ENCODE measurements at places on chromosomes 2 and 18.

- DNase-seq = no peak
Observed at GRCh38 chr2:185381631-185382030, 357.0 kb upstream of the FSIP2 start.

DNA sequence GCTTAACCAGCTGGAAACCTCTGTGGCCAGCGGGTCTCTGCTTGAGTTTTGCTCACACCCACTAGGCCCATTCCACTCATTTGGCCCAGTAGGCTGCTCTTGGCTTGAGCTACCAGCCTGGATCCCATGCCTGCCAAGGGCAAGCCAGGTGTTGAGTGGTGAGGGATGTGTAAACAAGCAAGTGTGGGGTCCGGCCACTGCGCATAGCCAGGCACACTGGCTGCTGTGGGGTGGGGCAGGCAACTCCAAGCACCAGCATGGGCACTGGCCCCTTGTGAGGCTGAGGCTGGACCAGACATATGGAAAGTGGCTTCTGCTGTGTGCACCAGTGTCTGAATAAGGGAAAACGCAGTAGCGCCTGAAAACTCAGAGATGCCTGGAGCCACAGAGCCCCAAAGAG, 732.7 kb downstream of the NR4A2 start:
- DNase-seq = no peak

GRCh38 chr2:70717431-70718038, 50.5 kb downstream of the ADD2 start:
- DNase-seq = no peak

- peak; percentile 89 for DNase-seq
Observed at GRCh38 chr2:98460573-98461497, 16.2 kb downstream of the INPP4A start.

GRCh38 chr2:136051001-136051724, 65.7 kb upstream of the DARS1 start:
- no peak for DNase-seq

DNA sequence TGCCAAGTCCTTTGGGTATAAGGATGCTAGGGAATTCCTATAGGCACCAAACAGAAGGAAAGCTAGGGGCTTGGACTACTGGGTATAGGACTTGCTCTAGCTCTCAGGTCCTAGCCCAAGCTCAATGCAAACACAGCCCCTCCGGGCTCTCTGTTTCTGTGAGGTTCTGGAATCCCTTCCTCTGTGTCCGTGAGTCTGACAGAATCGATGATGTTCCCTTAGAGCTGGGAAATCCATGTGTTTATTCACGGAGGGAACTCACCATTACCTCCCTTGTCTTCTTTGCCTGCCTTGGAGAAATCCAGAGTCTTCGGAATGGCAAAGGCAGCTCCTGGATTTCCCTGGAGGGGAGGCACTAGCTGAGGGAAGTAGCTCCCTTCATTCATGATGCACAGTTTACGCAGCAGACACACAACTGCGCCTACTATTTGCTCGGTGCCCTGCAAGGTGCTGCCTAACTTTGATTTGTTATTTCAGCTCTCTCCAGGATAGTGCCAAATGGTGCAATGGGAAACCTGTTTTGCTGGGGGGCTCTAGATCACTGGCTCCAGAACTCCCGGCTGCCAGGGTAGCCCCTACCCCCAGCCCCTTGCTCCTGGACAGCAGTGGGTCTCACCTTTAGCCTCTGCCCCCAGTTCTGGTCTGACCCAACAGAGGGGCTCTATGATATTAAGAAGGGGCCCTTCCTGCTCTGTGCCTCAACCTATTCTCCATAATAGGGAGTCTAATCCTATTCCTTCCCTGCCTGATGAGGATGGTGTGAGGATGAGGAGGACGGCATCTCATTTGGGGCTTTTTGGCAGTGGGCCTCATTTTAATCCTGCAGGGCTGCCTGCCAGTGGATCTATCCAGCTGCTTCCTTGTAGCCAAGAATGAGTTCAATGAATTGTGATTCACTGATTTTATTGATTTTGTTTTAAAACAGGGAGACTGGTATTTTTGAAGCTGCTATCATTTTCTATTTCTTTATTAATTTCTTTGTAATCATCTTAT, 8.4 kb upstream of the PSMD1 start:
- no peak for DNase-seq
